ENCODE measurements at places on chromosomes 16 and 17.

DNA sequence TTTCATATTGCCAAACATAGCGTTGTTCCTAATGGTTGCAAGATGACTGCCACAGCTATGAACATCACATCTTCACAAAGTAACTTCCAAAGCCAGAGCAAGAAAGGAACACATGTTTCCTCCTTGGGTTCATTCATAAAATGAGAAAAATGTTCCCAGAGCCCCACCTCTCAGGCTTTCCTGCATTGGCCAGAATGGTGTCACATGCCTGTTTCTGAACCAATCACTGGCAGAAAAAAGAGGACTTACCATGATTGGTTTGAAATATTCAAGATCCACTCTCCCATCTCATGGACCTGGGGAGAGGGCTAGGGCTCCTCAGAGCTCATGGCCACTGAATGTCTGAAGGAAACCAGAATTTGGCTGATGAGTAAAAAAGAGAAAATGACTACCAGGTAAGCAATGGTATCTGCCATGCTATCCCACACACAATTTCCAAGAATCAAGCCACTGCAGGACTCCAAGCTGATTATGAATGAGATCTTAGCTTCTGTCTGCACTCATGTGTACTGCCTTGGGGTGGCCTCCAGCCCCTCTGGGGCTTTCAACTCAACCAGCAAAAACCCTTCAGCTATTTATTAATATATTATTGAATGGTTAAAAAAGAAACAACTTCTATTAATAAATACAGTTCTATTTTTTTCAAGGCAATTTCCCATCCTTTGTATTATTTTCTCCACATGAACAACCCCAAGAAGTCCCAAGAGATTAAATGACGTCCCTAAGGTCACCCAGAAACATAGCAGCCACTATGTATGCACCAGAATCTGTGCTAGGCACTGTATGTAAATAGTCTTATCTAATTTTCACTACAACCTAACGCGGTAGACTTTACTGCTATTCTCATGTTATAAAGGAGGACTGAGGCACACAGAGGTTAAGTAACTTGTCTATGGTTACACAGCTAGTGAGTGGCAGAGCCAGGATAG is 61.4 kb upstream of the TMC5 start:
- DNase-seq: no peak

DNA sequence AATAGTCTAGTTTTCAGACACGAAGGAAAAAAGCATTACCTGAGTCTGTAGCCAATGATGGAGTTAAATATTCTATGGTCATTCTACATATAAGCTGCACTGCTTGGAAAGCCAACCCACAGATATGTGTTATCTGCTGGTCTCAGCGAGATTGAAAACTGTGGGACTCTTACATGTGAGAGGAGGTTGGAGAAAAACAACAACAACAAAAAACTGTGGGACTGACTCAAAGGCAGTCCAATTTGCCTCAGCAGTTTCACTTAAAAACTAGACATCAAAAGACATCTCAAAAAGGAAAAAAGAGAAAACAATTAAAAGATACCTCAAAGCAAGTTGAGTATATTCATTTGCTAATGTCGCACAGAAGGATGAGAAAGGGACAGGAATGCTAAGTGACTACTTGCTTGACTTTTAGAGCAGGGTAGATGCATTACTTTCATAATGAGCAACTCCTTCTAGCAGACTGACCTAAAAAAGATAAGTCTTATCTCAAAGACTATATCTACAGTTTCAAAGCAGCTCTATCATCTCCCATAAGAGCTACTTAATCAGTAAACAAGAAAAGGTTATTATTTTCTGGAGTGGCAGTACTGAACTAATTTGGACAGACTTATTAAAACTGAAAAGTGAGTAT is 35.5 kb upstream of the ITGA2B start:
- DNase-seq: no peak

- DNase-seq: no peak
Measured at GRCh38 chr16:13153696-13154095, 252.3 kb downstream of the SHISA9 start.

- DNase-seq: no peak
Measured at GRCh38 chr16:67543582-67543981, 15.0 kb downstream of the RIPOR1 start.

- DNase-seq: no peak
Measured at GRCh38 chr16:11232852-11233726, 22.9 kb downstream of the SOCS1 start.

- DNase-seq: no peak
Measured at GRCh38 chr17:27496005-27496404, 39.8 kb downstream of the KSR1 start.

DNA sequence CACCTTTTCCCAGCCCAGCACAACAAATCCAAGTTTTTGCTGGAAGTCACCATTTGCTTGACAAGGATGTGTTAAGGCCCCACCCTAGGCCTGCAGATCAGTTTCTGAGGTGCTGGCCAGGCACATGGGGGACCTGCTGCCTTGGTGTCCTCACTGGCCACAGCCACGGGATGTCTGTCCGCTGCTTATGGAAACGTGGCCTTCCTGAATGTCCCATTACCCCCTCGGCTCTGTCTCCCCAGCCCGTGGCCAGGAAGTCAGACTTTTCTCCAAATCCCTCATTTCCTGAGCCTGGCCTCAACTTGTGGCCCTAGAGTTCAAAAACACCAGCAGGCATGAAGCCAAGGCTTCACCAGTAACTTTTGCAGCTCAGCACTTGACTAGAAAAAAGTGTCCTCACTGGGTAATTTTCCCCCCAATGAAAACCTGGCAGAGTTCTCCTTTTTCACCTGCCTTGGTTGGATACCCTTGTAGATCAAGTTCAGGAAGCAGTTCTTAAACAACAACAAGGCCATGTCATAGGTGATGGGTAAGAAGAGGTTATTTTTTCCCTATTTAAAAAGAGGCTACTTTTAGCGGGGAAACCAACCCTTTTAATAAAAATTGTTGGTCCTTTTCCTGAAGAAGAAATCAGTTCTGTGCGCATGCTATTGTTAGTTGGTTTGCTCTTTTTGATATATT is 80.8 kb downstream of the SOCS1 start:
- no peak for DNase-seq

GRCh38 chr16:82808036-82808435 is 181.3 kb downstream of the CDH13 start:
- DNase-seq: no peak

DNA sequence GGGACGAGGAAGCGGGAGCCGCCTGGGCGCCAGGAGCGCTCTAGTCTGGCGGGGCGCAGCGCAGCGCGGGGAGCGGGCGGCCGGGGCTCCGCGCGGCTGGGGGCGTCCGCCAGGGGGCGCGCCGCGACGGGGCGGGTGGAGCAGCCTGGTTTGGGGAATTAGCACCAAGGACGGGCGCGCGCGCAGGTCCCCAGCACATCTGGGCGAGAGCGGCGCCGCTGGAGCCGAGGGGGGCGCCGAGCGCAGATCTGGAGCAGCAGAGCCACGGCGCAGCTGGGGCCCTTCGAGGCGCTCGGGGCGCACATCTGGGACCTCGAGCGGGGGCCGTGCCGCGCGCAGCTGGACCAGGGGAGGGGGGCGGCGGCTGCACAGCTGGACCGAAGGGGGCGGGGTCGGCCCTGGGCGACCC is at the start of gene NXPH3:
Gene NXPH3 (plus strand): TSS at position 193 of the 409 bp plus-strand sequence. CDS start 349 bp downstream, outside the sequence.
- DNase-seq: no peak

- no peak for DNase-seq
Measured at GRCh38 chr16:77213542-77214106, 14.4 kb downstream of the SYCE1L start.

GRCh38 chr16:4052801-4053293 is 63.4 kb downstream of the ADCY9 start:
- DNase-seq: no peak

- no peak for DNase-seq
Measured at GRCh38 chr17:70119983-70120382, 45.0 kb downstream of the KCNJ16 start.

- no peak for DNase-seq
Measured at GRCh38 chr16:13997526-13997925, 73.6 kb upstream of the MRTFB start.

GRCh38 chr16:62041401-62041800 is 5.2 kb upstream of the CDH8 start:
- DNase-seq: no peak

DNA sequence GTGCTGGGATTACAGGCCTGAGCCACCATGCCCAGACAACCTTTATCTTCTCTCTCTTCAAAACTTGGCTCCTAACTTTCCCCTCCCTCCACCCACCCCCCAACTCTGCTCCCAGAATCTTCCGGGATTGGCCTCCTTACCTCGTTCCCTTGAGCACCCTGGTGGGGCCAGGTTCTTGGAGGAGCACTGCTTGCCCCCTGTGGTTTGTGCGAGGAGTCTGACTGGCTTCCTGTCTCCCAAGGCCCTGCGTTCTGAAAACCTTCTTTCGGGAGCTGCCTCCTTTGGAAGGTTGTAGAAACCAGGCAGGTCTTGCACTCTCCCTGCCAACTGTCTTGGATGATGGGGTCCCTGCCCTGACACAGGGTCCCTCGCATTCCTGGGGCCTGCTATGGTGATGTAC is 19.8 kb downstream of the PLXDC1 start:
- no peak for DNase-seq

DNA sequence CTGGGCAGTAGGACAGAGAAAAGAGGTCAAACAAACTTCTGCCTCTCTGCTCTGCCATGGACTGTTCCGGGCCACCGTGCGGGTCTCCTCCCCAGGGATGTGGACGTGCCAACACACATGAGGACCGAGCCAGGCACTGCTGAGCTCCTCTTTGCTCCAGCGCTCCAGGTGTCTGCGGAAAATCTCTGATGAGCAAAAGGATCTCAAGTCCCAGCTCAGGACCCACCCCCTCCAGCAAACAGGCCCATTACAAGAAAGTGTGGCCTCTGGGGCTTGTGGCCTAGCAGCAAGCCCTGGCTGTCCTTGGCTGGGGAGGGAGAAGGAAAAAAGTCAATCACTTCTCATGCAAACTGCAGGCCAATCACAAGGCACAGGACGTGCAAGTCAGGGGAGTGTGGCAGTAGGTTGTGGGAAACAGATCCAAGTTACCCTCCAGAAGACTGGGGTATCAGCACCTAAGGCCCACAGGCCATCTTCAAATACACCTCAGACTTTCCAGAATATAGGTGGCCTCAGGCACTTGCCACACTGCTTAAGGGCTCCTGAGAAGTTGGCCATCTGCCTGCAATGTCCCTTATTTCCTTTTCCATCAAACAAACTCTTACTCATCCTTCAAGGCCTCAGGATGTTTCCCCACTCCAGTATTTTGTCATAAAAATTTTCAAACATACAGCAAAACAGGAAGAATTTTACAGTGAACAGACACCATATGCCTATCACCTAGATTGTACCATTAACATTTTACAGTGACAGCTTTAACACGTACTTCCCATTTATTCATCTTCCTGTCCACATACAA is 36.0 kb upstream of the SREBF1 start:
- no peak for DNase-seq

DNA sequence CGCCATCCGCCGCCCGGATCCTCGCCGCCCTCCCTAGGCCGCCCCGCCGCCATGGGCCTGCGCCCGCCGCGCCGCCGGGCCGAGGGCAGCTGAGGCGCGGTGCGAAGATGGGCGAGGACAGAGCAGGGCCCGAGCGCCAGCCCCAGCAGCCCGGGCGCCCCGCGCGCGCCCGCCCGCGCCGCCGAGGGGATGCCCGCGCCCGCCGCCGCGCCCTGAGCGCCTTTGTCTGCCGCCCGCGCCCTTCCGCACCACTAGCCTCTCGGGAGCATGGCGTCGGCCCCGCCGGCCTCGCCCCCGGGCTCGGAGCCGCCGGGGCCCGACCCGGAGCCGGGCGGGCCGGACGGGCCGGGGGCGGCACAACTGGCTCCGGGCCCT is 278 bp downstream of the RAB11FIP3 start:
- no peak for DNase-seq

DNA sequence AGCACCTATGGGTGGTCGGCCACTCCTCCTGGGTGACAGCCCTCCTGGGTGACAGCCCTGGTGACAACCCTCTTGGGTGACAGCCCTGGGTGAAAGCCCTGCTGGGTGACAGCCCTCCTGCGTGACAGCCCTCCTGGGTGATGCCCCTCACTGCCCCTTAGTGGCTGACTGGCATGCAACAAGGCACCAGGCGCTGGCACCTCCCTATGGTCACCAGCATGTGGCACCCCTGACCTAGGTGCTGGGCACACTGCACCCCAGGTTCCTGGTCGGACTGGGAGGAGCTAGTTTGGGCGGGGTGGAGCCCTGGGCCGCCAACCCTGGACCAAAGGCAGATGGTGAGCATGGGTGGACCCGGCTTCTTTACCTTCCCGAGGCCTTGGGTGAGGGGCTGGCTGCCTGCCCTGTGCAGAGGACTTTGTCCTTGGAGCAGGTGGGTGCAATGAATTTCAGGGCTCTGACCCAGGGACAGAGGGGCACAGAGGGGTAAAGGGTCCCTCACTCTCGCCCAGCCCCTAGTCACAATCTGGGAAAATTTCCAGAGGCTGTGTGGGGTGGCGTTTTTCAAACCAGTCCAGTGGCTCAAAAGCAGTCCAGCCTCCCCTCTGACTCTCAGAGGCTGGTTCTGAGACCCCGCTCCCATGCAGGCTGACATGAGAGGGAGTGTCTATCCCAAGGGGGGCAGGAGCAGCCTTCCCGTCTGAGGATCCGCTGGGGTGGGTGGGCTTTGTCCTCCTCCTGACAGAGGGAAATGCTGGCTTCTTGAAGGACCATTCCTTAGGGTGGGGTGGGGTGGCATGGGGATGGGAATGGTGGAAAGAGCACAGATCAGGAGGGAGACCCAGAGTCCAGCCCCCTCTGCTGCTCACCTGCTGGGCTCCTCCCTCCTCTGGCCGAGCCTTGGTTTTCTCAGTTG is 25.9 kb upstream of the TNFRSF13B start:
- DNase-seq: no peak

GRCh38 chr16:24983561-24983960 is 31.6 kb downstream of the ARHGAP17 start:
- no peak for DNase-seq

- no peak for DNase-seq
Measured at GRCh38 chr17:28038802-28039201, 3.7 kb upstream of the NLK start.

DNA sequence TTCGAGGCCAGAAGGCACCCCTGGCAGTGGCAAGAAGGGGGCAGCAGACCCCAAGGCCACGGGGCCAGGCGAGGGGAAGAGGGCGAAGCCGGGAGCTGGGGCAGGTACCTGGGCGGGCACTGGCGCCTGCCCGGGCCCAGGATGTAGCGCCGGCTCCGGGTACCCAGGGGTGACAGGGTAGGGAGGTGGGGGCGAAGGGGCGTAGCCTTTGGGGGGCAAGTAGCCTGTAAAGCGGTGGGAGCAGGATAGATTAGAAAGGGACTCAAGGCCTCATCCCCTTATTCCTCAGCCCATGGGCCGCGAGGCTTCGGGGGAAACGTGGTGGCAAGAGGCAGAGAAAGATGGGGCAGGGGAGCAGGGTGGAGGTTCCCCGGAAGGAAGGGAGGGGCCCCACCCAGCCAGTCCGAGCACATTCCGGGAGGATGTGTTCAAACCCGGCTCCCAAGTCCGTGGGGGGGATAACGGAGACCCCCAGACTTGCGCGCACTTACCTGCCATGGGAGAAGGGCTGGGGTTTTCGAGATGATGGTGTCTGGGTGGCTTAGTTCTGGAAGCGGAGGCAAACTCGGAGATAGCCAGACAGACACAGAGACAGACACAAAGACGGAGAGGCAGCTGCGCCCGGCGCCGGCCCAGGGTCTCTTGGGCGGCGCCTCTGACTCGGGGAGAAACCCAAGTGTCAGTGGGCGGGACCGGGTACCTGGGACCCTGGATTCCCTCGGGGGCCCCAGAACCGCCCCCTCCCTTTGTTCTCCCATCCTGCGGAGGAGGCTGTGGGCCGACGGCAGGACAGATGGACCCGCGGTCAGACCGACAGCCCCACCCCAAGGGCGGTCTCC is 493 bp downstream of the PLSCR3 start:
- no peak for DNase-seq

Data from hypothalamus (tissue), 51 donors.